ENCODE measurements at places on chromosomes 4 and X.
A peak's percentile ranks its signal among the peaks of the same experiment; 100 is the strongest.

- DNase-seq = peak; percentile 7
These were observed 92.6 kb upstream of the NLRP2B start for GRCh38 chrX:57772637-57773036.

DNA sequence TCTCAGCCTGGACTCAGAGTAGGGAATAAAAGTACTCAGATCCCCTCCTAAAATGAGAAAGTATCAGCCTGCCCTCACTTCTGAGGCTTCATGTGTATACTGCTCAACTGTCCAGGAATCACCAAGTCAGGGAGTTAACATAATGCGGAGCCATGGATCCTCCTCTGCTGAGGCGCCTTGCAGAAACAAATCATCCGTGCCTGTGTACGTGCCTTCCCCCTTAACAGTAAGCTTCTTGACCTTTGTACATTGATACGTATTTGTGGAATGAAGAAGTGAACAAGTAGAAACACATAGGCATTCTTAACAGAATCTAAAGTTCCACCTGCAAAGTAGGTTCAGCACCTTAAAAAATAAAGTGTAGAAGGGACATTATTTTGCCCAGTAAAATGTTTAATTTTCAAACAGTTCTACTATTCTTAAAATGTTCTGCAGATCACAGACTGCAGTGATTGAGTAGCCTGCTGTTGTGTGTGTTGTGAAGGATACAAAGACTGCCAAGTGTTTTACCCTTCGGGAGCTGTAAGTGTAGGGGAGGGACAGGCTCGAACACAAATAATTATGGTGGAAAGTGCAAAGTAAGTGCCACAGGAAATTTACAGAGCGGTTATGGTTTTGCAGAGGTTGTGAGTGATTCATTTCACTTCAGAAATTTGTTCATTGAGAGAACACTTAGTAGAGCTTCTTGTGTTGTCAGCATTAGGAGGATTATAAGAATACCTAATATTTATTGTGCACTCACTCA, 61.9 kb downstream of the ARHGAP10 start:
- no peak for DNase-seq

DNA sequence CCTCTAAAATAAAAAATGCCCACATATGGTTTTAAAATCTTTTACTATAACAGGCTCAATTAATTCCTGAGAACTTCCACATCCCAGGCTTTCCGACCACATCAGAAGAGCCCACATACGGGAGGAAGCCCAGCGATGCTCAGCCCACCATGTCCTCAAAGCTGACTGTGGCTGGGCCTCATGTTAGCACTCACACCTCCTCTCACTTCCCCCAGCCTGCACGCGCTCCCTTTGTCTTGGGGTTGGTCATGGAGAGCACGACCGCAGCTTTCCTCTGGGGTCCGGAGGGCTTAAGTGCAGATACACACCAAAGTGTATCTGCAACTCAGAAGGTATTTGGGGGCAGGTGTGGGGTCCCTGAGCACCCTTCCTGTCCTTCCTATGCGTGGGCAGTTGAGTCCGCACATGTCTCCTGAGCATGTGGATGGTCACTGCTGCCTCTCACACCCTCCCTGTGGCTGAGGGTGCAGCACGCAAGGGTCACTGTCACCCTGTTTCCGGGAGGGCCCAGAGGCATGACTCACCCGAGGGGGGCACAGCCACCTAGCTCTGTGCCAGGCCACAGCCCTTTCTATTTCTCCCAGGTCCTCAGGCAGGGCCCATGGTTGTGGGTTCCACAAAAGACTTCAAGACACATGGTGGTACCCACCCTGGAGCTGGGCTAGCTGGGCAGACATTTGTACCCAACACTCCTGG, 21.2 kb downstream of the WDR1 start:
- peak; percentile 29 for DNase-seq

DNA sequence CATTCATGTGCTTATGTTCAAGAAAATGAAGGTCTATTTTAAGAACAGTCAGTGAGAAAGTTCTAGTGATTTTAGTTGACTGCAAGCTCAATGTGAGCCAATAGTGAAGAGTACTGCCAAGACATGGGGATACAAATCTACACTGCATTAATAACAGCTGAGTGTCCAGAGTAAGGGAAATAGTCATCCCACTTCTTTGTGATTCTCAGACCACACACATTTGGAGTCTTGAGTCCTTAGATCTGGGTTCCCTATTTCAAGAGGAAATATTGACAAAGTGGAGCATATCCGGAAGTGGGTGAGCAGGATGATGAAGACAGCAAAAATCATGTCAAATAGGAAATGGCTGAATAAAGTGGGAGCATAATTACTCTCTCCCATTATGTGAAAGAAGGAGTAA, 171.1 kb downstream of the LARP7 start:
- no peak for DNase-seq

DNA sequence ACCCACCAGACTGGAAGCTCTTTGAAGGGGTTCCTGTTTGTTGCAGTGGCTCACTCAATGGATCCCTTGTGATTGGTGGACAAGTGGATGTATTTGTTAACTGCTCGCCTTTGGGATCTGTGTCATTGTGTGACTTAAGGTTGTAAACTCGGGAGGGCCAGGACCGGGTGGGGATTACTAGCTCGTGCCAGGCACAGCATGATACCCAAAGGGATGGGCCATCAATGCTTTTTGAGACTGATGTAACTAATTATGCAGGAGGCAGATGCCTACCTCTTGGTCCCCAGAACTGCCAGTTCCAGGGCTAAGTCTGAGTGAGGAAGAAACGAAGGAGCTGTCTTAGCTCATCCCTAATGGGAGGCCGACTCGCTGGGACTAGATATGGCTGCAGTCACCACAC, 27.7 kb downstream of the UTP14A start:
- DNase-seq = no peak

DNA sequence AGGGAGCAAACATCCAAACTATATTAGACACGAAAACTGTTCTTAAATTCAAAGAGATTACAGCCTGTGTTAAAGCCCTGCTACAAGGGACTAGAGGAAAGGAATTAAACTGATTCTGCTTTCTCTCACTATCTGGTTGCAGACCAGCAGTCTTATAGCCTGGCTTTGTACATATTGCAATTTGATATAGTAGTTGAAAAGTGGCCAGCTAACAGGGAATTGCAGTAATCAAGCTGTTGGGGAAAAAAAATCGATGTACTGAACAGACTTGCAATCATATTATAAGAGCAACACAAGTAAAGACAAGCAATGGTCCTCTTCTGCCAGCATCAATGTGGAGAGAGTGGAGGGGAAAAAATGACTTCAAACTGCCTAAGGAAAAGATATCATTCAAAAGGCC, 364.4 kb upstream of the EPHA5 start:
- DNase-seq = no peak

DNA sequence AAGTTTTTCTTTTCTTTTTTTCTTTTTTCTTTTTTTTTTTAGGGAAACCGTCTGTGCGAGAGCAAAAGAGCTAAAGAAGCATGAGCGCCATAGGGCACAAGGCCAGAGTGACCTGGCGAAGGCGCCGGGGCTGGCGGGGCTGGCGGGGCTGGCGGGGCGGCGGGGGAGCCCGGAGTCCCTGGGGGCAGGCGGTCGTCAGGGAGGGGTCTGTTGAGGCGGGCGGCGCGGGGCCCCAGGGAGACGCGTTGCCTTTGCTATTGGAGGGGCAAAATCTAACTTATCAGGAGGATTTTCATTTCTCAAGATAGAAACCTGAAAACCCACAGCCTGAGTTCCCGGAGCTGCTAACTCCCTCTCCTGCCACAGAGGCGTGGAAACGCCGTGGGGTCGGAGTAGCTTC, 135.6 kb upstream of the SMAD1 start:
- DNase-seq = no peak

DNA sequence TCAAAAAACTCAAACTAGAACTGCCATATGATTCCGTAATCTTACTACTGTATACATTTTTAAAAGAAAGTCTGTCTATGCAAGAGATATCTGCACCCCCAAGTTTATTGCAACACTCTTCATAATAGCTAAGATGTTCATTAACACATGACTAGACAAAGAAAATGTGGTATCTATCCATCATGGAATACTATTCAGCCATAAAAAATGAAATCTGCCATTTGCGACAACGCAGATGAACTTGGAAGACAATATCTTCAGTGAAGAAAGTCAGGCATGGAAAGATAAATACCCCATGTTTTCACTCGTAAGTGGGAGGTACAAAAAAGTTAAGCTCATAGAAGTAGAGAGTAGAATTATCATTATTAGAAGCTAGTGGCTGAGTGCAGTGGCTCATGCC, 87.3 kb upstream of the DHRSX start:
- DNase-seq = no peak

All from NB4 (cell line).